ENCODE measurements at places on chromosomes 7 and 10. TPM values are rescaled to one million over a fixed set of nuclear protein-coding genes. Genes with fewer than 3 reads are reported as not detected.

Gene ADRA2A
- total RNA-seq, result 0.23 TPM

Gene SEC61G
- 480 TPM for total RNA-seq

Gene LIPN
- not detected for total RNA-seq

Gene ZNRF2
- 3.9 TPM for total RNA-seq

Gene OTUD1
- 3.4 TPM for total RNA-seq

All from A549 treated with dexamethasone at 1 μM for 4 hours (cell line).